ENCODE measurements at places on chromosomes 4 and X.

- no peak for DNase-seq
Measured at GRCh38 chr4:152197211-152197610, 338.7 kb downstream of the FBXW7 start.

- peak; percentile 28 for DNase-seq
Measured at GRCh38 chr4:185833055-185833598, 21.1 kb upstream of the SORBS2 start.

DNA sequence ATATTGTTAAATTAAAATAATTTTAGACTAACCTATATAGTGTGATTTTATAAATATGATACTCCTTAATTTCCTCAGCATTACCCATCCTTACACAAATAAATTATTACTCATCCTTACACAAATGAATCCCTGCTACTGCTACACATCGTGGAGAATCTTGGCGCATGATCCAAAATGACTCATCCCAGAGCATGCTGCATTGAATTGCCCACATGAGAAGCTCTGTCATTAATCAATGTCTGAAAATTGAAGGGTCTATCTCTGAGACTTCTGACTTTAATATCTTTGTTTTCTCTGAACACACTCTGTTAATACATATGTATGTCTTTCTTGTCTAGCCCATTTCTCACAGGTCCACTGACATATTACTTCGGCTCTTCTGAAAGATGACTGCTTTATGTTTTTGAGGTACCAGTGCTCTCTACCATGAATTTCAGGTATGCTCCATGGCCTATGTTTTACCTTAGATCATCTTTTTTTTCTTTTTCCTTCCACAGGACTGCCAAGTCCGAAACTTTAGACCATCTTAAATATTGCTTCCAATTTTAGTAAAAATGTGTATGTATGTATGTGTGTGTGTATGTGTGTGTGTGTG lies 15.7 kb upstream of the DUSP21 start:
- DNase-seq = peak; percentile 58

DNA sequence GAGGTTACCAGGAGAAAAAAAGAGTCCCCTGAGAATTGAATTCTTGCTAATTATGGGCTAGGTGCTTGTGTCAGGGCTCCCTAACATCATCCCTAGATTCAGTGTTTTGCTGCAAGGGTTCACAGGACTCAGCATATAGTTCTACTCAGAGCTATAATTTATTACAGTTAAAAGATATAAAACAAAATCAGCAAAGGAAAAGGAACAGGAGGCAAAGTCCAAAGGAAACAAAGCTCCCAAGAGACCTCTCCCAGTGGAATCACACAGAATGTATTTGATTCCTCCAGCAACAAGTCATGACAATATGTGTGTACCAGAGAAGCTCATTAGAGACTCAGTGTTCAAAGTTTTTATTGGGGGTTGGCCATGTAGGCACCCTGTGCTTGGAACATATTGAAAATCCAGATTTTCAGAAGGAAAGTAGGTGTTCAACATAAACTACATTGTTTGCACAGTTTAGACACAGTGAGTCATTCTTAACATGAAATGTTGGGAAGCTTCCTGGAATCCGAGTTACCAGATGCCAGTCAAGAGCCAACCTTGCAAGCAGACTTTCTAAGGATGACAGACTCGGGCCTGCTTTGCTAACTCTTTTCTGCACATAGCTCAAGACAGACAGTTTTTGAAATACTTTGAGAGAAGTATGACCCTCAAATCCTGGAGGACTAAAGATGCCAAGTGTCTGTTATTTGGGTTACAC lies 311.3 kb upstream of the EMCN start:
- DNase-seq = no peak

DNA sequence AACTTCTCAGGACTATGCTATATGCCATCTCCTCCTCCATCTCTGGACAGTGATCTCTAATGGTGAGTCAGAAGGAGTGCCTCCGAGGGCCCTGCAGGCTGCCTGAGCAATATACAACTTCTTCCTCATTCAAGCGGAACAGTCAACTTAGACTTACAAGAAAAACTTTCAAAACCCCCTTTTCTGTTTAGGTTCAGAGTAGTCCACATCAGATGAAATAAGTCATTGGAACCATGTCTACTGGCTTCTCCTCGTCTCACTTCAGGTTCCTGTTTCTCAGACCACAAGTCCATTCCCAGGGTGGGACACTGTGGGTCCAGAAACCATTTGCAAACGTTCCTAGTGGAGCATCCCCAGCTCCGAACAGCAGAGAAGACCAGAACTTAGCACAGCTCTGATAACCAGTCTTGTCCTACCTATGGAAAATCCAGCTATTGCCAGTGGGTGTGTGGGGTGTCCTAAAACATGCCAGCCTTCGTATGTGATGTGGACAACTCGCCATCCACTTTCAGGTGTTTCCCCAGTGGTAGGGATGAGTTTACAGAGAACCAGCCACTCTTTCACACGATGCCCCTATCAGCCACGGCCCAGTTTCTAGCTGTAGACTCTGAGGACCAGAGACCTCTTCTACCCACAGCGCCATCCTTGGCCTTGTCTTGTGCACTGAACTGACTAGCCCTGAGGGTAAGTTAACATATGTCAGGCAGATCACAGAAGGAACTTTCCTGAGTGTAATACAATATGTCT lies 32.7 kb upstream of the NKRF start:
- DNase-seq = peak; percentile 3

GRCh38 chrX:40201329-40201885 lies 103.6 kb upstream of the BCOR start:
- DNase-seq = no peak

DNA sequence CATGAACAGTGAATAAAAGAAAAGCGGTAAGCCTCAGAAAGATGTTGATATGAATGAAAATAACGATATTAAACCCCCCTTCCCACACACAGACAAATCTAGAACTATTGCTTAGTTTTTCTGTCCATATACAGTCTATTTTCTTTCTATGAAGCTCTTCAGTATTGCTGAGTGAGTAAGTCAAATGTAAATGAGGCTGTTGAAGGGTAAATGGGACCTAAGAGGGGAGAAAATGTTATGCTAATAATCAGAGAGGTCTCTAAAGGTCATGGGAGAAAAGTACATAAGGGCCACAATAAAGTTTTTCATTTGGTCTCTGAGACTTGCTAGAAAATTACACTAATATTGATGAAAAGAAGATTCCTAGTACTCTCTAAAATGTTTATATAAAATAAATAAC lies 56.2 kb downstream of the PABPC4L start:
- DNase-seq = no peak

- no peak for DNase-seq
Measured at GRCh38 chrX:46330981-46331380, 214.2 kb downstream of the ZNF674 start.

- DNase-seq = no peak
Measured at GRCh38 chrX:19865567-19866363, 21.6 kb downstream of the SH3KBP1 start.

- DNase-seq = no peak
Measured at GRCh38 chr4:79249881-79250503, 75.9 kb downstream of the NAA11 start.

- DNase-seq = no peak
Measured at GRCh38 chr4:7918981-7919380, 20.7 kb downstream of the AFAP1 start.

GRCh38 chr4:119629142-119629471 lies 503 bp upstream of the PDE5A start:
- no peak for DNase-seq

DNA sequence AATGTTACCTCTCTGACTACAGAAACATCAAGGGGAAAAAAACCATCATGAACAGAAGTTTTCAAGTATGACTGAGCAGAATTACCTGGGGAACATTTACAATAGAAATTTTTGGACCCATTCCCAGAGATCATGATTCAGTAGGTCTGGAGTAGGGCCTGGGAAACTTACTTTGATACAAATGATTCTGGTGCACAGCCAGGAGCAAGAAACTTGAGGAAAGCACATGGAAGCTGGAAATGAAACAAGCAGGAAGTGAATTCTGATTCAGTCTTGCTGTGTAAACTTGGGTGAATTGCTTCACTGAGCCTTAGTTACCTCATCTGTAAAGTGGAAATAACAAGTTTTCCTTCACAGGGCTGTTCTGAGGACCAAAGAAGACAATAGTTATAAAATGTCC lies 192.5 kb upstream of the TAPT1 start:
- DNase-seq = no peak

DNA sequence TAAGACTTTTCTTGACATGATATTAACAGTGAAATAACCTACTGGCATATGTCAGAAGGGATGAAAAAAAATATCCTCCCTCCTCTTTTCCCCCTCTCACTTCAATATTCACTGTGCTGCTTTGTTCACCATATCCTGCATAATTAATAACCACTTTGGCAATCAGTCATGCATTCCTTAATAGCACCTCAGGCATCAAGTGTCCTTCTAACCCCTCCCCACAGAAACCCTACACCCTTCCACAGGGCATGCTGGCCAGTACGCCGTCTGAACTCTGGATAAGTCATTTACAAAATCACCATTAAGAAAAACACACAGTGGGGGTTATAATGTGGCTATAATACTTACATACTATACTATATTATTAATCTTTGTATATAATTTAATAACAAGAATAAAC lies 165.9 kb downstream of the PDGFC start:
- no peak for DNase-seq

DNA sequence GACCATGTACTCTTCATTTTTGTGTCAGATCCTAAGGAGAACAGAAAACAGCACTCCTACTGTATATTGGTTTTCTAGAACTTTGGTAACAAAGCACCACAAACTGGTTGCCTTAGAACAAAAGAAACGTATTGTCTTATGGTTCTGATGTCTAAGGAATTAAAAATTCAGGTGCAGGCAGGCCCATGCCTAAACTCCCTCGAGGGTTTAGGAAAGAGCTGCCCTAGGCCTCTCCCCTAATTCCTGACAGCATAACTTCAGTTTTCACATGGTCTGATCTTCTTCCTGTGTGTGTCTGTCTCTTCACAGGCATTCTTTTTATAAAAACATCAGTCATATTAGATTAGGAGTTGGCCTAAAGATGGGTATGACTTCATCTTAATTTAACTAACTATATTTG lies 1093.6 kb downstream of the TECRL start:
- DNase-seq = no peak

DNA sequence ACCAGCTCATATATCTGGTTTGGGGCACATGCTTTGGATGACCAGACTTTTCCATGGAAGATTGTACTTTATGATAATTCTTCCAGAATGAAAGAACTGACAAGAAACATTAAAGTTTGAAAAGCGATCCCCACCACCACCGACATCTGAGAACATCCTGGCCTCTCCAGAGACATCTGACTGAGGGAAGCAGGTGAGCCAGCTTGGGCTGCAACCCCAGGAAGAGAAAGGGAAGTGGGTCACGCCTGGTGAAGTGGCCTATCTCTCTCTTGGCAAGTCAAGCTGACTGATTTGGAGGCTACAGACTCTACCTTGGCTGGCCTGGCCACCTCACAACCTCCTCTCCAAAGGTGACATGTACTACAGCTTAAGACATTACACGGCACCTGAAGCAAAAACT lies 20.7 kb downstream of the PARM1 start:
- no peak for DNase-seq

- no peak for DNase-seq
Measured at GRCh38 chrX:107454302-107454701, 4.8 kb downstream of the FRMPD3 start.

- no peak for DNase-seq
Measured at GRCh38 chrX:110396735-110397134, 38.1 kb downstream of the RTL9 start.
